ENCODE measurements at places on chromosomes 13 and 19. TPM values are rescaled to one million over a fixed set of nuclear protein-coding genes. Genes with fewer than 3 reads are reported as not detected.

- DNase-seq: peak; percentile 76
These were observed 20.6 kb downstream of the BRSK1 start for GRCh38 chr19:55304279-55304978.

- no peak for DNase-seq
These were observed 68.0 kb upstream of the GPR183 start for GRCh38 chr13:99374994-99375737.

DNA sequence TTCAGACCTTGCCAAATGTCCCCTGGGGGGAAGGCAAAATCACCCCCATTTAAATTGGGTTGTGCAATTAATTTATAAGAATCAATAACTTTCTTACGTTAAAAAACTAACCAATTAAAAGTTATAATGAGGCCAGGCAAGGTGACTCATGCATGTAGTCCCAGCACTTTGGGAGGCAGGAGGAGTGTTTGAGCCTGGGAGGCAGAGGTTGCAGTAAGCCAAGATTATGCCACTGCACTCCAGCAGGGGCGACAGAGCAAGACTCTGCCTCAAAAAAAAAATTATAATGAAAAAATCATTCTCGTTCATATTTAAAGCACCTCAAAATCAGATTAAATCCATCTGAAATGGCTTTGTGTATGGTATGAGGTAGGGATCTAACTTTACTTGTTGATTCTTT lies 18.4 kb upstream of the SIGLEC14 start:
- no peak for DNase-seq

DNA sequence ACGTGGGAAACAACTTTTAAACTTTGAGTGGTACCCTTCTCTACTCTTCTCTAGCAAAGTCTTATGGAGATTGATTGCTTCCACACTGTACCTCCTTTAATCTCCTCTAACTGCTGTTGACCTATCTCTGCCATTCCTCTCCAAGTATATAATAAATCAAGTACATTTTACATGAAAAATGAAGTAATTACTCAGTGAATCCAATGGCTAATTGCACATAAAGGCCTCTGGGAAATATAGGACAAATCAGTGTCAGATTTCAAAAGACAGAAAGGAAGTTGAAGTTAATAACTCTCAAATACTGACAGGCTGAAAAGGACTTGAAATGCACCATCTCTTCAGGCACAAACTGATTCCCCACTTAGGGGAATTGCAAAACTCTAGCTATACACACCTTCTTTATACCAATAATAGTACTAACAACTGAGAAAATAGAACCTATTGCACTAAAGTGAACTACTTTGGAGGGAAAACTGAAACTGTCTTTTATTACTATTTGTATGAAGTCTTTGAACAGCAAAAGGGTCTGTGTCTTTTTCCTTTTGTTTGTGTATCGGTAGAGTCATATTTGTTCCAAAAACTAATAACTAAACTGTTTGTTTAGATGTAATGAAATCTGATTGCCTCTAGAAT lies 701.1 kb downstream of the PCDH9 start:
- peak; percentile 36 for DNase-seq

The HSH2D gene
- not detected for total RNA-seq

The URAD gene
- not detected for total RNA-seq

GRCh38 chr19:41913538-41914423 lies 14.5 kb downstream of the ERFL start:
- no peak for DNase-seq

GRCh38 chr13:91596842-91597241 lies 198.4 kb downstream of the GPC5 start:
- DNase-seq: no peak

GRCh38 chr13:48491423-48492095 lies 41.3 kb downstream of the RCBTB2 start:
- DNase-seq: no peak

DNA sequence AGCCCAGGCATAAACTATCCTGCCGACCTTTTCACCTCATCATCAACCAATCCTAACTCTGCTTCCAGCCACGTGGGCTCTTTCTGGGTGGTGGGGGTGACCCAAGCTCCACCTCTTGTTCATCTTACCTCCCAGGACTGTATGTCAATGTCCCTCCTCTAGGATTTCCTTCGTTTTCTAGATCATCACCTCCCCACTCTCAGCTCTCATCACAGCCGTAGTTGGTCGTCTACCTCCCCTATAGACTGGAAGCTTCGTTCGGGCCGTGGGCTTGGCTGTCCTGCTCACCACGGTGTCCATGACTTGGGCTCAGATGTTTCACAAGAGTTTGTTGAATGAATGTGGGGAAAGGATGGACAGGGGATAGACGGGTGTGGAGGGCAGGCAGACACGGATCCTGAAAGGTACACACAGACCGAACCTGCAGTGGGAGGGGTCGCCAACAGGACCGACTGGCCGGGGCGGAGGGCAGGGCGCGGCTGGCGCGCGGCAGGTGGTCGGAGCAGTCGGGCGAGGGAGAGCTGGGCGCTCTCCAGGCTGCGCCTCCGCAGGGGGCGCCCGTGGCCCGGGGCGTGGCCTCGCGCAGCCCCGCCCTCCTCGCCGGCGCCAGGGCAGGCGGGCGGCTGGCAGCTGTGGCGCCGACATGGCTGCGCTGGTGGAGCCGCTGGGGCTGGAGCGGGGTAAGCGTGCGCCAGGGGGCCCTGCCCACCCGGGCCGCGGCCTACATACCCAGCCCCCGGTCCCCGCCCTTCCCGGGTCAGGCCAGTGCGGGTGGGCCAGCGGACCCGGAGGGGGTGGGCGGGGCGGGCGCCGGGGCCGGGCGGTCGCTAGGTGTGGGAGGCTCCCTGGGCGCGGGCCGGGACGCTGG lies at the start of gene LIN7B:
Gene LIN7B (plus strand): TSS at position 609 of the 868 bp plus-strand sequence. CDS start 35 bp downstream, at position 644.
- peak; percentile 84 for DNase-seq

DNA sequence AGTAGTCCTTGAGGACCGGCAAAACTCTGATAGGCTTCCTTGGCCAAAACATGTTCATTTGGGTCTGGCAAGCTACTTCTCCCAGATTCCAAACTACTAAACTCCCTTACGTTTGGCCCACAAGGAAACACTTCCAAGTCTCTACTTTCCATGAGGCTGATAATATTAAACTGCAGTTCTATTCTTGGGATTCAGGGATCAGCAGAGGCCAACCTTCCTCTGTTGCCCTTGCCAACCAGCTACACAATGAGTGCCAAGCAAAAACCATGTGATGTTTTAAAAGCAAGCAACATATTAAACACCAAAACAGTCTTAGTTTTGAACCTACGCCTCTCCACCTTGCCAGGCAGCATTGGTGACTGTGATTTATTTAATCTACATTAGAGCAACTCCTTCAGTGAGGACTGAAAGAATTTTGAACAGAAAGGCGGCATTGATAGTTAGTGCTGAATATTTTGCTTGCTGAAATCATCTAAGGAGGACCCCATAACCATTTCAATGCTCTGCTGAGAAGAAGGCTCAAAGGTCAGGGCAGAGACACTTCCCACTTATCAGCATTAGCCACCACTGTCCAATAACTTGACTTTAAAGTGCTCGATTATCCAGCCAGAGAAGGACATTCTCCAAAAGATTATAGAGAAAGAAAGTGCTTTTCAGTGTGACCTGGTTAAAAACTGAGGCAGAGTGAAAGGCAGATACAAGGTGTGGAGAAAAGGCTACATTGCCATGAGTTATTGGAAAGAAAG lies 287.1 kb downstream of the TBC1D4 start:
- no peak for DNase-seq

DNA sequence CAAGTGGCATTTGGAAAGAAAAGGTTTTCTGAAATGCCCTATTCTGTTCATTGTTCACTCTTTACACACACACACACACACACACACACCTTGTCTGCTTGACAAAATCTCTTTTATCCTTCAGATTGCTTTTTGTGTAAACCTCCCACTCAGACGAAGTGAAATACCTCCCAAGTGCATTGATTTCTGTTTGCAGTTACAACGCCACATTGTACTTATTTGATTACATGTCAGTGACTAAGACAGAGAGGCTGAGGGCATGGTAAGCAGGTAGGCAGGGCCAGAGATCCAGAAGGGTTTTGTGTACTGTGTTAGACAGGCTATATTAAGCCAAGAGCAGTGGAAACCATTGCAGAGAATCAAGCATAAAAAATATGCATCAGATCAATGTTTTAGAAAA lies 561.8 kb downstream of the GPC6 start:
- DNase-seq: no peak

GRCh38 chr19:15636026-15636425 lies 4.7 kb upstream of the CYP4F3 start:
- no peak for DNase-seq

DNA sequence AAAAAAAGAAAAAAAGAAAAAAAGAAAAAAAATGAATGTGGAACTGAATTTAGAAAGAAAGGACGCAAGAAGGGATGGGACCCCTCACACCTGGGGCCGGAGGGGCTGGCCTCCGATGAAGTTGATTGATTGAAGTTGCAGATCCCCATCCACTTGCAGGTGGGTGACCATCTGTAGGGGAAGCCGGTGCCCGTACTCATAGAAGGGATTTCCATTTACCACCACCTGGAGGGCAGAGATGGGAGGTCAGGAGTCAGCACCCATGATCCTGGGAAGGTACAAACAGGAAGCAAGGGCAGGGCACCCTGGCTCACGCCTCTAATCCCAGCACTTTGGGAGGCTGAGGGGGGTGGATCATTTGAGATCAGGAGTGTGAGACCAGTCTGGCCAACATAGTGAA lies 6.4 kb downstream of the LGALS4 start:
- DNase-seq: no peak

- DNase-seq: no peak
These were observed 4.2 kb downstream of the CCDC9 start for GRCh38 chr19:47260476-47260875.

- DNase-seq: no peak
These were observed 390.5 kb downstream of the ZNF536 start for GRCh38 chr19:30762651-30763050.

The THSD1 gene
- 0.39 TPM for total RNA-seq

GRCh38 chr19:2083174-2083854 lies 12.8 kb downstream of the MOB3A start:
- DNase-seq: no peak

The CABP5 gene
- total RNA-seq: not detected

DNA sequence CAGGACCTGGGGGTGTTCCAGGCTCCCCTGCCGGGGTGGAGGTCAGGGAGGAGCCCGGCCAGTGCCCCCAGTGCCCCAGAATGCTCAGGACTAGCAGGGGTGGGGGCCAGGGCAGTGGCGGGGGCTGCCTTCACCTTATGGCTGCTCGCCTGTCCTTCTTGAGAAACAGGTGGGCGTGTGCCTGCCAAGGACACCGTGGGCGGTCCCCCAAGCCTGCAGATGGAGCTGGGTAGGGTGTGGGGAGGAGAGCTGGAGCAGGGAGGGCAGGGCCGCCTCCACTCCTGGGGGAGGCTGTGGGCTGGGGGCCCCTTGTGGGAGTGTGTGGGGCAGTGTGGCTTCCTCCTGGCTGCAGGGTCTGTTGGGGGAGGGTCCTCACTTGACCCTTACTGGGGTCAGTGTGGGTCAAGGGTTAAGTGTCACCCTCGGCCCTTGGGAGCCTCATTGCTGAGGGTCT lies 160.1 kb downstream of the KDM4B start:
- peak; percentile 80 for DNase-seq

DNA sequence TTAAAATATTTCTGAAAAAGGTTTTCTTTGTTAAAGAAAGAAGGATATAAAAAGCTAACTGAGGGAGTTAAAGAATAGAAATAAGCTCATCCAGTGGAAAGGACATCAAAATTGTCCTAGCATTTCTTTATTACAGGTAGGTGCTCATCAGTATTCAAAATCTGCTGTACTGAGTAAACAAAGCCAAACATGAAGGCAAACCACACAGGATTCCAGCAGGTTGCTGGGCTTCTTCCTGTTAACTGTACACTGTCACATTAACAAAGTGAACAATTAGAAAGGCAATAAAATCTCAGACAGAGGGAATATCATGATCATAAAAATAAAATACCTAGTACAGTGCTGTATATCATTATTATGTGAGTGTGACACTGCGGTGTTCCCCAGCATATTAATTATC lies 1541.0 kb downstream of the SLITRK5 start:
- no peak for DNase-seq

DNA sequence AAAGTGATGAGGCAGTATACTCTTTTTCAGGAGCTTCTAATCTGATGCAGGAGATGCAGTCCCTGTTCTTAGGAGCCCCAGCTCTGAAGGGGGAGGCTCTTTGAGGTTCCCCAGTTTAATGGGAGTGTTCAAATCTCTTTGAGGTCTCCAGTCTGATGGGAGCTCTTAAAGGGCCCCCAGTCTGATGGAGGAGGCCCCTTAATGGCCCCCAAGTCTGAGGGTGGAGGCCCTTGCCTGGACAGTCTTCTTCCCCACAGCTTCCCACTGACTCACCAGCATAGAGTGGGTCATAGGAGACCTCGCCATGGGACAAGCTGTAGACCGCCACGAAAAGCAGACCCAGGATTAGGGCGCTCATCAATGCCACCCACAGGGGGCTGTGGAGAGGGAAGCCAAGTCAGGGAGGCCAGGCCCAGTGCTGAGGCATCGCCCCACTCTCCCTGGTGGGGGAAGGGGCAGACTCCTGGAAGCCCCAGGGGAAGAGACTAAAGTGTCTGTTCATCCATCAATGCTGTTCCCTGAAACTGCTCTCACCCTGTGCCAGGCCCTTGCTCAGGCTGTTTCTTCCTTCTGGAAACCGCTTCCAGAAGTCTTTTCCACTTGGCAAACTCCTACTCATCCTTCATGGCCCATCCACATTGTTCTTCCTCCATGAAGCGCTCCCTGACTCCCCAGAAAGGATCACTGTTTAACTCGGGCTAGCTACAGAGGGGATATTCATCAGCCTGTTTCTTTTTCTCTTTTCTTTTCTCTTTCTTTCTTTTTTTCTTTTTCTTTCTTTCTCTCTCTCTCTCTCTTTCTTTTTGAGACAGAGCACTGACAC lies 2.1 kb downstream of the TM6SF2 start:
- DNase-seq: no peak

GRCh38 chr13:110376120-110376519 lies 69.0 kb downstream of the COL4A2 start:
- no peak for DNase-seq

- DNase-seq: peak; percentile 23
These were observed 55.5 kb downstream of the MYH14 start for GRCh38 chr19:50258918-50259372.

The COX6B2 gene
- total RNA-seq: 0.48 TPM

All from A673 (cell line).